ENCODE measurements at places on chromosomes 7 and 10.

DNA sequence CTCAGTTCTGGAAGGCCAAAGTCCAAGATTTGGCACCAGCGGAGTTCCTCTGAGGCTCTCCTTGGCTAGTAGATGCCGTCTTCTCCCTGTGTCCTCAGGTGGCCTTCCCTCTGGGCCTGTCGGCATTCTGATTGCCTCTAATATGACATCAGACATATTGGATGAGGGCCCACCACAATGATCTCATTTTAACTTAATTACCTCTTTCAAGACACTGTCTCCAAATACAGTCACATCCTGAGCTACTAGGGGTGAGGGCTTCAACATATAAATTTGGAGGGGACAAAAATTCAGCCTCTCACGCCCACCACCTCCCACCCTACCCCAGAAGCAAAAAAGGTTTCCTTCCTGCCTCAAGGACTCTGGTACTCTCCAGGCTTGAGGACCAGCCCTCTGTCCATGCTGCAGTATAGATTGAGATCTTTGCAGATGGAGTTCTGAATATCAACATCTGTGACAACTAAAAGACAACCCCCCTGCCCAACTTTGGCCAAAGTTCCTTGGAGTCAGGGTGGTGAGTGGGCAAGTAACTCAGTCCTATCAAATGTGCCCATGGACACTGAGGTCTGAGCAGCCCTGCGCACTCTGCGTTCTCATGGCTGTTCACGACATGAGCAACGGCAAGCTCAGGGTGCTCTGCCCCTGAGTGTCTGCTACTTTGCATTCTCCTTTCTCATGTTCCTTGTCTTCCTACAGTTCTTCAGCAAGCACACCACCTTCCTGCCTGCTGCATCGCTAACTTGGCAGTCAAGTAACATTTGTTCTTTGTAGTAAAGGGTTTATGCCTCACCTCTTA lies 11.5 kb downstream of the TMEM176B start:
- no peak for DNase-seq

DNA sequence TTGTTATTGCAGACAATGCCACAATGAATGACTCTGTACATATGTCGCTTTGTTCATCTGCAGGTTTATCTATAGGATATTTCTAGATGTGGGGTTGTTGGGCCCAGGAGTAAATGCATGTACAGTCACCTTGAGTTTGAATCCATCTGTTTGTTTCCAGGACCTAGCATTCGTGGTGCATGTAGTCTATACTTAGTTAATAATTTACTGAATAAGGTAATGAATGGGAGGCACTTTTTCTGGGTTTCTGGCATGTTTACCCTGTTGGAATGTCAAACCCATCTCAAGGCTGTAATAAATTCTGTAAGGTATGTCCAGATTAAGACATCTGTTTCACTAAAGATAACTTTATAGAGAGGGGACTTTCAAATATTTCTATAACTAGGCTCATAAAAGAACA lies 23.5 kb downstream of the HECTD2 start:
- no peak for DNase-seq

DNA sequence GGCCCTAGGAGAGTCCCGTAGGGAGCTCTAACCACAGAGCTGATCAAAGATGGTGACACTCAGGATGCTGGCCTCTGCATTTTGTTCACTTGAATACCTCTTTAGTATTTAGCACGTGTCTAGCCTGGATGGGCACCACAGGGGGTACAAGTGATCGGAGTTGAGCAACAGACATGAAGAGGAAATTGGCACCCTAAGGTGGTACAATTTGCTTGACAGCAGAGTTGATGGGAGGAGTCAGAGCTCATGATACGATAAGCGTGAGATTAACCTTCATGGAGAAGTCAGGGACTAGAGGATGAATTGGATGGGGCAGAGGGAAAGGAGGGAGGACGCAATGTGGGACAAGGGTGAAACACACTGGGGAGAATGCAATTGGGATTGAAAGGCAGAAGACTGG lies 9.9 kb upstream of the ZNF212 start:
- no peak for DNase-seq

- no peak for DNase-seq
Measured at GRCh38 chr7:2862831-2863361, 18.8 kb upstream of the GNA12 start.

- no peak for DNase-seq
Measured at GRCh38 chr7:51023547-51023946, 240.9 kb upstream of the GRB10 start.

DNA sequence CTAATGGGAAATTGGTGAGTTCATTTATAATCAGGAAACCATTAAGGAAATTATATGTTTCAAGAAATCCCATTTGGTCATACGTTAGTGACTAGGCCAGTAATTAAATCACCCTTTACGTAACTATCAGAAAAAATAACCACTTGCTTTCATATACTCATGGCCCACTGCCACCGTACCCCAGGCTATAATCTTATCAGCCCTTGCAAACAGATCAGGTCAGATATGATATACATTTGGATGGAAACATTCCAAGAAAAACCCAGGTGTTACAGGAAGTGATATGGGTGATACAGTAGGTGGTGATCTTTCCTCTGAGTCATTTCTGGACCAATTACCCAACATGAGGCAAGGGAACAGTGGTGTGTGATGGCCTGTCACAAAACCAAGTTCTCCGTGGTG lies 481.0 kb upstream of the SEMA3A start:
- no peak for DNase-seq
